ENCODE measurements at places on chromosomes 3 and 15. TPM values are rescaled to one million over a fixed set of nuclear protein-coding genes. Genes with fewer than 3 reads are reported as not detected.

SNAPC5 gene
- 20.8 TPM for total RNA-seq

RCCD1 gene
- 12.8 TPM for total RNA-seq

ARPP19 gene
- 165 TPM for total RNA-seq

IL16 gene
- not detected for total RNA-seq

DNA sequence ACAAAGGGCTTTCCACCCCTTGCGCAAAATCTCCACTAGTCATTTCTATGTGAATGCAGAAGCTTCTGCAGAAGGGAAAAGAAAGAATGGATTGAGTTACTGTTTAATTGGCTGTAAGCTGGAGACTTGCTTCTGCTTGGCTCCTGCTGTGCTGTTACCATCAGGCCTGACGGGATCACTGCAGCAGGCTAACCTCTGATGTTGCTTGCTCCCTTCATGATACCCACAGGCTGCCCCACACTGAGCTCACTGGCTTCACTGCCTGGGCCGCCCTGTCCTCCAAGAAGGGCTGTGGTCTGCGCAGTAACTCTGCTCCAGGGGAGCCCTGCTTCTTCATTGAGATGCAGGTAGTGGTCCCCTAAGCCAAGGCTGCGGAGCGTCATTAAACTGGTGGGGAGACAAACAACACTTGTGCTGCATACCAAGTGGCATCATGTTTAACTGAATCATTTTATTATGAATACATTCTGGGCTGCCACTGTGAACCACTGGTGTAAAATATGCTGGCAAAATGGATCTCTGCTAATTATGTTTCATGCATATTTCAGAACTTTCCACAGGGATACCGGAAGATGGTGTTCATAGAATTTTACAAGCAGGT is 78.6 kb downstream of the WDR49 start:
- H3K36me3 ChIP-seq, result no peaks in the 10 kb centered on the region
- H3K27me3 ChIP-seq, result peaks cover 13% of the 10 kb centered on the region
- no peaks in the 10 kb centered on the region for H3K4me1 ChIP-seq

- H3K27ac ChIP-seq, result peak overlapping the region; percentile 90
- peak overlapping the region; percentile 88 for H3K4me3 ChIP-seq
- H3K36me3 ChIP-seq, result peaks cover 4% of the 10 kb centered on the region
Observed at GRCh38 chr3:101778385-101779046, 495 bp upstream of the NXPE3 start.
